Cardiac fibroblast (primary cell): ENCODE measurements at places on chromosomes 12 and 14.
A peak's percentile ranks its signal among the peaks of the same experiment; 100 is the strongest.

DNA sequence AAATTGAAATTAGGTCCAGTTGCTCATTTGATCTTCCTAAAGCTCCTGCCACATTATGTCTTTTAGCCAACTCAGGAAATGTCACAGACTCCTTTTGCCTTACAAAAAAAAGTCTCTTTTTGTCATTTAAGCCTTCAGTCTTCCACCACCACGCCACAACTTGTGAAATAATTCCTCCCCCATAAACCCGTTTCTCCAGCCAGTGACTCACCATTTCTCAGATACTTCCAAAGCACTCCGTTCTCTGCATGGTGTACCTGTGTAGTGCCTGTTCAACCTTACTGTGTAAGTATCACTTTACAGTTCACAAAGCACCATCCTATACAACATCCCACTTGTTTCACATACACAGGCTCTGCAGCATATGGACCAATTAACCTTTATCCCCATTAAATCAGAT lies 139.5 kb upstream of the AEBP2 start:
- DNase-seq = peak; percentile 35

DNA sequence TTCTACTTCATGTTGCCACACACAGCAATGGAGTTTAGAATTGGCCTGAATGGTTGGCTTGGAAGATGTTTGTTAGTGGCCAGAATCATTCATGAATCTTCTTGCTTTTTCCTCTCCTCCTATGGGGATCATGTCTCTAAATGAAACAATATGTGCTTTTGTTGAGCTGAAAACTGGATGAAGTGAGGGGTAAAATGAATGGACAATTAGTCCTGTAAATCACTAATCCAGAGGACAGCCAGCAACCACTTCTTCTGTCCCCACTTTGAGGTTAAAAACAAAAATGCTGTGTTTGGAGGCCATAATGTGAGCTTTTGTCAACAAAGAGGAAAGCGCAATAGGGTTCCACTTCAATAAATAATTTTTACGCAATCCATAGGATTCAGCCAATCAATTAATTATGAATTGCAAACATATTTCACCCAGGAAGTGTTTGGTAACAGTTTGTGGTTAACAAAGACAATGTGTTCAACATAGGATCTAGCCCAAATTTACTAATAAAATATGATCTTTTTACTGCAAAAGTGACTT lies 30.3 kb upstream of the AMIGO2 start:
- DNase-seq = no peak

GRCh38 chr14:76920331-76921087 lies 94.3 kb downstream of the LRRC74A start:
- peak; percentile 71 for DNase-seq

GRCh38 chr12:51017452-51017851 lies 8.7 kb downstream of the SLC11A2 start:
- no peak for DNase-seq

GRCh38 chr14:40312296-40312695 lies 880.1 kb upstream of the FBXO33 start:
- no peak for DNase-seq

DNA sequence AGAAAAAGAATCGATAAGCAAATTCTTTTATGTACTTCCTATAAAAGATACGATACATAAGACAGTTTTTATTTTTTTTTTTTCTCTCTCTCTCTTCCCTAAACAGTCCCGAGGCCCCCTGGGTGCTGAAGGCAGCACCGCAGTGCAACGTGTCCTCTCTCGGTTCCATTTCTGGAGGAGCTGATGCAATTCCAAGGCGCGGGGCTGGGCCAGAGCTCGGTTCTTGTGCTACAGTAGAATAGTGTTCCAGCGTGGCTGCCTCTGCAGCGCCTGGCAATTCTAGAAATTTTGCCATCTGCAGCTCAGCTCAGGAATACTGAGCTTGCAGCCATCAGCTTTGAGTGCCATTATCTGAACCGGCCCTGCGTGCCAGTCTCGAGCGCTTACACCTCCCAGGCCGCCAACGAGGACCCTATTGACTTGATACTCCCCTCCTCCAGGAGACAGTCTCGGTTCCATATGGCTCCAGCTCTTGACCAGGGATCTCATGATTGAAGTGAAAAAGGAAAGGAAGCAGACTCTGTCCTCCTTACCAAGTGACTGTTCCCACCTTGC lies 630 bp downstream of the ALDH1L2 start:
- DNase-seq = peak; percentile 76

- no peak for DNase-seq
Measured at GRCh38 chr14:100223332-100224201, 15.4 kb upstream of the YY1 start.

DNA sequence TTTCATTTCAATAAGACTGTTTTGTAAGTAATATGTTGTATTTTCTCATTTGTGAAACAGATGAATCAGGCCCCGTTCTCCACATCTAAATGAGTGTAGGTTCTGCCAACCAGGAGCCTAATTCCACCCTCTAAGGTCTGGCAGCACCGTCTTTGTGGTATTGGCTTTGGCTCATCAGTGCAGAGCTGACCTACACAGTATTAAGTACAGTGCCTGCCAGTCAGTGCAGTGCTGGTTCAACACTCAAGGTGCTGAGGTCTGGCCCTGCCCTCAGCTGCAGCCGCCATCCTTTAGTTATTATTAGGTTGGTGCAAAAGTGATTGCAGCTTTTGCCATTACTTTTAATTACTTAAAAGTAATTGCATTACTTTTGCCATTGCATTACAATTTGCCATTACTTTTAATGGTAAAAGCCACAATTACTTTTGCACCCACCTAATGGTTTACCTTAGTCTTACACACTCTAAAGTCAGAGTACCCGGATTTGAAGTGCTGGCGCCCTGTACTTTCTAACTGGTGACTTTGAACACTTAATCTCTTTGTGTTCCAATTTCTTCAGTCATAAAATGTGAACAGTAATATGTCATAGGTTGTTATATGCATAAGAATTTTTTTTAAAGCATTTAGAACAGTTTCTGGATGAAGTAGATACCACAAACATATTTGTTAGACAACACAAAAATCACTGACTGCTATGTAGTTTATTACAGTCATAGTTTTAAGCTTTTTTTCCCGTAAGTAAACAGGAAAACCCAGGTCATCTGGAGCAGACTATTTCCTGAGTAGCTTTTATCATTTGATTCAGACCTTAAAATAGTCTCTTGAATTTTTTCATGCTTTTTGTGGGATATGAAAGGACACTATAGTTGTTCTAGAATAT lies 99.5 kb downstream of the SYNE2 start:
- DNase-seq = no peak

DNA sequence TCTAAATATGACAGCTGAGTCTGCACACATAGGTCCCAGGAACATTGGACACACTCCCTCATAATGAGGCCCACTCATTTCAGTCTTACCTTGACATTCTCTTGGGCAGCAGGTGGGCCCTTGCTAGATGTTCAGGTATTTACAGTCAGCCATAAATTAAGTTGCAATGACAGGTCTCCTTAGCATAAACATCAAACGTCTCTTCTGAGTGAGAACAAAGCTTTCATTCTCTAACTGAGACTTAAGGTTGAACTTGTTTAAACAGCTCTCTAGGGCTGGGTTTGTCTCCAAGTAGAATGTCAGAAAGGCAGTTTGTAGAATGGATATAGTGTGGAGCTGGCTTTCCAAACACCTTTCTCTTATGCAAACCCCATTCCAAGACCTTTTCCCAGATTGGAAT lies 10.3 kb downstream of the ACVR1B start:
- no peak for DNase-seq

- no peak for DNase-seq
Measured at GRCh38 chr14:75429562-75429961, 1.7 kb downstream of the JDP2 start.

GRCh38 chr14:73455294-73455693 lies 3.1 kb downstream of the NUMB start:
- DNase-seq = no peak

DNA sequence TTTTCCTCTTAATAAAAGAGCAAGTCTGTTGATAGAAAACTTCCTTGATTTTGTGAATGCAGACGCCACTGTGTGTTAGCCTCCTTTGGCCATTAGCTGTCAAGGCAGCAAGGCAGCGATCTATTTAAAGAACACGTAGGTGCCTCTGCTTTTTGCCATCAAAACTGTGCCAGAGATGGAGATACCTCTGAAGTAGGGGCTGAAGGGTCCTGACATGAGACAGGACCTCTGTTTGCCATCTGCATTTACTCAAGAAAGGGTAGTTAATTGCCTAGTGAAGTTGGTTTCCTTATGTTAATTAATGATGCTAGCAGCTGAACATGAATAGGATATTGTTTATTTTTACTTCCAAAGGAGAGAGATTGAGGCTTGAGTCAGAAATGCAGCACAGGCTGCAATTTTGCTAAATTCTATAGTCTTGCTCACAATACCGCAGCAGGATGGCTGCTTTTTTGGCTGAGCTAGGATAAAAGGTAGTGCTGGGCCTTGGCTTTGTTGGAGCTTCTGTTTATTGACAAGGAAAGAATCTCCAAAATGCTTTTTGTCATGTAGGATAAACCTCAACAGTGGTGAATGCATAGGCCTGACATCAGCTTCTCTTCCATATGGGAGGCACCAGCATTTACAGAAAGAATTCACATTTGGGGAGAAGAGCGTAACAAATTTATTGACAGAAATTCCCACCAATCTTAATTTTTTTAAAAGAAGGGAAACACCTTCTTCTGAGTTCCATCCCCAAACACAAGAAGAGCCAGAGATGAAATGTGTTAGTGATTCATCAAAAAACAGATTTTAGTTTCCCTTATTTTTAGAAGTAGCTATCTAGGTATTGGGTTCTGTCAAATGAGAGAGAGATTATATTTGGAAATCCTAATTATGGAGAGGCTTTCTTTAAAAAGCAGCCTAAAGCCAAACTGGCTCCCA lies 13.9 kb upstream of the RPH3A start:
- no peak for DNase-seq

- peak; percentile 82 for DNase-seq
Measured at GRCh38 chr14:64891839-64892375, 12.2 kb upstream of the SPTB start.

- DNase-seq = no peak
Measured at GRCh38 chr14:51533872-51534553, 117.7 kb upstream of the FRMD6 start.

GRCh38 chr14:71478542-71478941 lies 453.7 kb upstream of the RGS6 start:
- DNase-seq = peak; percentile 44

- DNase-seq = no peak
Measured at GRCh38 chr12:3263939-3264922, 187.1 kb downstream of the TSPAN9 start.

DNA sequence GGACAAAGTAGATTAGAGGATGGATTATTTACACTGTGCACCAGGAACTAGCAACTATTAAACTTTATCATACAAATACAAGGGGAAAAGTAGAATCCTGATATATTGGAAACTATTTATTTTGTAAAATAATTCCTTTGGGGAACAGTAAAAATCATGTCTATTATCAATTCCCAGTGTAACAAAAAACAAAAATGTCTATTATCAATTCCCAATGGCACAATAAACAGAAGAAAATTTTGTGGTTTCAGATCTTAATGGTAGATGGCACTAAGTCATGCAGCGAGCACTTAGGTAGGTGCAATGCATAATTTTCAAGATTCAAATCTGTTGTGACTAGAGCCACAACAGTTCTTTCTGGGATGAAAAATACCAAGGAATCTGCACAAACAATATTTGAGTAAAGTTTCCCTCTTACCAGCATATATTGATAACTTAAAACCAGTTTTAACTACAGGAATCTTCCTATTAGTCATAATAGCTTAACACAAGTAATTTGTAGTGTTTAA lies 13.7 kb downstream of the CFL2 start:
- DNase-seq = no peak

DNA sequence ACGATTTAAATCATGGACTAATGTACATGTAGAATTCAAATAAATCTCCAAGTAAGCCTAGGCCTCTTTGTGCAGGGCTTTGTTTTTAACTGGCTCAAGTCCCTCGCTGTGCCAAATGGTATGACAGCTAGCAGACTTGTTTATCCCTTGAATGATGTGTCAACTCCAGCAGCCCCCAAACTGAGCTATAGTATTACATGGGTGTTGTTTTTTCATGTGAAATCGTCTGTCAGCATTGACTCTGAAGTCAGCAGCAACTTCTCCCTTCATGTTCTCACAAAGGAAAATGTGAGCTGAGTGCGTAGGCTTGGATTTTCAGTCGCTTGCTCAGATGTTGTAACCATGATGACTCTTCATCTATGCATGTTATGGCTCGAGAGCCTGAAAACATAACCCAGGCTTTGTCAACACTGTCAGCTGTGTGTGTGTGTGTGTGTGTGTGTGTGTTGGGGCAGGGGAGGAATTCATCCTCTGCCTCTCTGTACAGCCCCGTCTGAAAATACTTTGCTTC lies 73.3 kb downstream of the PTHLH start:
- peak; percentile 99 for DNase-seq

DNA sequence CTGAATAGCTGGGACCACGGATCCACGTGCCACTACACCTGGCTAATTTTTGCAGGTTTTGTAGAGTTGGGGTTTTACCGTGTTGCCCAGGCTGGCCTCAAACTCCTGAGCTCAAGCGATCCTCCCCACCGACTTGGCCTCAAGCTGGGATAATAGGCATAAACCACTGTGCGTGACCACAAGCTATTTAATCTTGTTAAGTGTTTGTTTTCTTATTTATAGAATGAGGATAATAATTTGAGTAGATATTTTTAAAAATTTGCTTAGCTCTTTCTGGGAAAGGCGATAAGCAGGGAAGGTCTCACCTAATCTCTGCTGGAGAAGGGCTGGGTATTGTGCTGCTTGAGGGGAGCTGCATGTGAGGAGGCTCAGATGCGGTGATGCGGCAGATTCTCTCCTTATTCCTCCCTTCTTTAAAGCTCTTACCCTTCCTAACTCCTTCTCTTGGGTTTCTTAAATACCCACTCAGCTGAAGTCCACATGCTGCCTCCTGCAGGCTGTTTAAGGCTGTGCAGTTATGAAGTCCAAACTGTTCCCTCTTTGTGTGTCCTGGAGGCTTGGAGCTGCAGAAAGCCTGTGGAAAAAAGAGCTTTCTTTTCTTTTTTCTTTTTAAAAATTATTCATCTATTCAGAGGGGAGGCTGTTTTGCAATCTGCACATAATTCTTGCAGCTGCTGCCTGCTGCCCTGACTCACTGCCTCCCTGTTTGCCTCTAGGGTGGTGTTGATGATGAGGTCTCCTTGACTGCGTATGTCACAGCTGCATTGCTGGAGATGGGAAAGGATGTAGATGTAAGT lies 37.9 kb downstream of the A2ML1 start:
- peak; percentile 65 for DNase-seq

DNA sequence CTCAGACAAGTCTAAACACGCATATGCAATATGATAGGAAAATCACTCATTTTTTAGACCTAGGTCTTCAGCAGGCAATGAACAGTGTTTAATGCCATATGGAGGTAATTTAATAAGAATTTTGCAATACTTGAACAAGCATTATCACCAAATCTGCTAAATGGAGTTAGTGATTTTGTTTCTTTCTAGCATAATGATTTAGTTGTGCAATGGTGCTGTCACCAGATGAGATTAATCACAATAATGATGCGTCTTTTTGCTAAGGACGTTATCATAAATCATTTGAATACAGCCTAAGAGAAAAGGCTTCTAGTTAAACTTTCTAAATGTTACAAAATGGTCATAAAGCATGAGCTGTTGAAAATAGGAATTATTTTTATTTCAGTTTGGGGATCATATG lies 170.0 kb upstream of the SLC16A7 start:
- DNase-seq = no peak
